ENCODE measurements at places on chromosomes 6 and 20. TPM values are rescaled to one million over a fixed set of nuclear protein-coding genes. Genes with fewer than 3 reads are reported as not detected.

GRCh38 chr20:62938105-62938888 is at the start of gene GID8:
GID8 (plus strand) TSS chr20:62938147; CDS start chr20:62941503, 3,356 bp downstream.
- peak; percentile 67 for DNase-seq

DNA sequence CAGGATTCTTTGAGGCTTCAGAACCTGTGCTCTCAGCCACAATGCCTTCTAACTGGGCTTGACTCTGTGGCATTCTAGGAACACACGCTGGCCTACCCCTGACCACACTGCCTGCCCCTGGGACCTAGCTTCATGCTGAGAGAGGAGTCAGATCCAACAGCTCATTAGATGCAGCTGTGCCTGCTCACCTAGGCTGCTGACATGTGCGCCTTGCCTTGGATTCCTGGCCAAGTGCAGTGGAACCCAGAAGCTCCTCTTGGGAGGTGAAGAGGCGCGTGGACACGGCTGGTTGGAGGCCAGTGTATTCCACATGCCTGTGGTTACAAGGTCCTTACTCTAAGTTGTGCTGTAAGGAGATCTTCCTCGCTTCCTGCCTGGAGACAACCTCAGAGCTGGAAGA is 24.7 kb upstream of the KCNK16 start:
- no peak for DNase-seq

DNA sequence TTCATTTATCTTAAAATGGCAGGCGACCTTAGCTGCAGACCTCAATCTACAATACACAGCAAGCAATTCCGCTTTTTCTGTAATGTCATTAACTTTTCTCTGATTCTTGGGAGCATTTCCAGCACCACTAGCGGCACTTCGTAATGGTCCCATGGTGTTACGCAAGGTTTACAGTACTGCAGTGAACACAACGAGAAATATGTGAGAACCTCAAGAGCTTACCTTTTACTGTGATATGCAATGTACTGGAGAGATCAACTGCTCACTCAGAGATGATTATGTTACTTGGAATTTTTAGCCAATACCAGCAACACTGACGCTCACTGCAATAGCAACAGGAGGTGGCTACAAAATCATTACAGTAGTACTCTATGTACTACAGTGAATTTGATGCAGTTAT is 2.8 kb upstream of the CEP43 start:
- DNase-seq = no peak

DNA sequence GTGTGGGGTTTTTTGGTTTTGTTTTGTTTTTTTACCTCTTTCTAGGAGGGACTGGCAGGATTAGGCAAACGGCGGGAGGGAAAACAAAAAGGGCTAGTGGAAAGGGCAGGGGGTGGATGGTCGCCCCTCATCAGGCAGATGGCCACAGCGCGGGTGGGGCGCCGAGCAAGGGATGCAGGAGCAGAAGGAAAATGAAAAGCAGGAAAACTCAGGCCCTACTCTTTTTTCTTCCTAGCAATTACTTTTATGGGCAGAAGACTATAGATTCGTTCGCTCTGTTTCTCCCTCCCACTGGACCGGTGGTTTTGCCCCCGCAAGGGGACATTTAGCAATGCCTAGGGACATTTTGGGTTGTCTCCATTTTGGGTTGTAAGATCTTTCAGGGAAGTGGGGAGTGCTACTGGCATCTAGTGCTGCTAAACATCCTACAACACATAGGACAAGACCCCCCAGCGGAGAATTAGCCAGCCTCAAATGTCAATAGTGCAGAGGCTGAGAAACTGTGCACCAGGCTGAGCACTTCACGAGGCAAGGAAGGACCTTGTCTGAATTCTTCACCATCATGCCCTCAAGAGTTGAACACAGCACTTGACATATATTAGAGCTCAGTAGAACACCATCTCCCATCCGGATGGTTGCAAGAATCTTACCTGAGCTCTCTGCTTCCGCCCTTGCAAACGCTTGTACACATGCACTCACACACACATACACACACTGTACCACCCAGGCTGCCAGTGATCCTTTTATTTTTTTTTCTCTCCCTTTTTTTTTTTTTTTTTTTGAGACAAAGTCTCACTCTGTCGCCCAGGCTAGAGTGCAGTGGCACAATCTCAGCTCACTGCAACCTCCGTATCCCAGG is 4.8 kb upstream of the ZMYND8 start:
- peak; percentile 59 for DNase-seq

DNA sequence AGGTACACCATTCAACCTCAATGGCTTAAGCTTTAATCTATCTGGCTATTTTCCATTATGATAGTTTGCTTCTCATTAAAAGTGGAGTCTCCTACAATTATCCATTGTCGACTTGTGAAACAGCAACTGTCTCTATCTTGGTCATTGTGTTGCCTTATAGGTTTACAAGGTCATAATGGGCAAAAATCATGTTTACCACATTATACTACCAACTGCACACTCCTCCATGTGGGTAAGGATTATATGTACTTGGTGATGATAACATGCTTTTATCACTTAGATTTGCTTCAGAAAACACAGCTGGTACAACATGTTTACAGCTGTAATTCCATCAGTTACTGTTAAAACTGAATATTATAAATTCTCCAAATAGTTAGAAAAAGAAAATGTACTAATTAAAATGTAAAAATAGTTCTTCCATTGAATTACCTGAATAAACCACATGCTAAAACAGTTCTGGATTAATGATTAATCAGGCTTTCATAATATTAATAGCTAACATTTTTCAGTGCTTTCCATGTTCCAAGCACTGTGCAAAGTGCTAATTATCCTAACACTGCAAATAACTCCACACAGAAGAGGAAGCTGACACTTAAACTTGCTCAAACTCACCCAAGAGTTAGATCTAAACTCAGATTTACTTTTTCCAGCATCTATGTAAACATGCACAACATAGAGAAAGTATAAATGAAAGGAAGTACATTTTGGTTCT is 96.7 kb downstream of the OGFRL1 start:
- DNase-seq = no peak

DNA sequence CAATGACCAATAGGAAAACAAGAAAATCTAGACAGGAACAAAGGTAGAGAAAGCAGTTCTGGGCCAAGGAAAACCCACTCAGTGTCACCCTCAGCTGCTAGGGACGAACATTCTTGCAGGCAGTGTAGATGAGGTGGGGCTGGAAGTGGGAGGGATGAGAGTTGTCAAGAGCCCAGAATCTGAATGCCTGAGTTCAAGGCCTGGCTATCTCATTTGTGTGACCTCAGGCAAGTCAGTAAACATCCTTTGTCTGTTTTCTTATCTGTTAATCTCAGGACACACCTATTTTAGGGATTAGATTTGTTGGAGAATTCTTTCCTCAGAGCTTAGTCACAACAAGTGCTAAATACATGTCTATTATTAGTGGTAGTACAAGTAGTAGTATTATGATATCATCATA is 50.9 kb upstream of the KIF16B start:
- DNase-seq = no peak

- DNase-seq = peak; percentile 52
Observed at GRCh38 chr6:111918825-111919224, 45.6 kb upstream of the FYN start.

Gene ATP6V1G2
- total RNA-seq = 2.3 TPM

Gene OPRL1
- 0.75 TPM for total RNA-seq

Gene TDRD6
- 0.32 TPM for total RNA-seq

Gene RRBP1
- 32.1 TPM for total RNA-seq
